ENCODE measurements at places on chromosomes 1 and 21.

- no peak for DNase-seq
Measured at GRCh38 chr1:206657751-206658150, 22.4 kb downstream of the DYRK3 start.

- DNase-seq = no peak
Measured at GRCh38 chr1:70993798-70994197, 53.8 kb downstream of the PTGER3 start.

DNA sequence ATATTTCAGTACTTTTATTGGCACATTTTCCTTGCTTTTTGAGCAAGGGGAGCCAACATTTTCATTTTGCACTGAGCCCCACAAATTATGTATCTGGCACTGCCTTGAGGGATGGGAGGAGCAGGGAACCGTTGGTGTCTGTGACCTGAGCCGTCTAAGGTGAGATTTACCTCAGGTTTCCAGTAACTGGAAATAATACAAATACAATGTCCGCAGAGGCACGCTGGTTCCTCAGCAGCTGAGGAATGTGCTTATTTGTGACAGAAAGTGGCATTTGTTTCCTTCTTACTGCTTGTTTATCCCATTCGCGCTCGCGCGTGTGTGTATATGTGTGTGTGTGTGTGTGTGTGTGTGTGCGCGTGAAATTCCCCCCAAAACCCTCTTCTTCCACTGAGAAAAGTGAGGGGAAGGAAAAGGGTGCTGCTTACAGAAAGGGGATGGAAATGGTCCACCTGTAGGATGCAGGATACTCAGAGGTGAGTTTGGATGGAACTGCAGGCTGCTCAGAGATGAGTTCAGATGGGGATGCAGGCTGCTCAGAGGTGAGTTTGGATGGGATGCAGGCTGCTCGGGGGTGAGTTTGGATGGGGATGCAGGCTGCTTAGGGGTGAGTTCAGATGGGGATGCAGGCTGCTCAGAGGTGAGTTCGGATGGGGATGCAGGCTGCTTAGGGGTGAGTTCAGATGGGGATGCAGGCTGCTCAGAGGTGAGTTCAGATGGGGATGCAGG, 30.2 kb upstream of the SLAMF1 start:
- DNase-seq = no peak

DNA sequence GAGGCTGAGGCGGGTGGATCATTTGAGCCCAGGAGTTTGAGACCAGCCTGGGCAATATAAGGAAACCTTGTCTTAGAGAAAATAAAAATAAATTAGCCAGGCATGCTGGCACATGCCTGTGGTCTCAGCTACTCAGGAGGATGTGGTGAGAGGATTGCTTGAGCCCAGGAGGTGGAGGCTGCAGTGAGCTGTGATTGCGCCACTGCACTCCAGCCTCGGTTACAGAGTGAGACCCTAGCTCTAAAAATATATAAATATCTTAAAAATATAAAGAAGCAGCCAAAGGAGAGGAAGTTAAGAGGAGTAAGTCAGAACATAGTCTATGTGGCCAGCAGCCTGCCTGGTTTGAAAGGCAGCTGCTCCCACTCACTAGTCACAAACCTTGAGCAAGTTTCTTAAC, 4.5 kb upstream of the IL10RB start:
- DNase-seq = no peak

- DNase-seq = no peak
Measured at GRCh38 chr1:230188826-230189225, 121.8 kb downstream of the GALNT2 start.

GRCh38 chr1:43431676-43432075, 22.1 kb downstream of the HYI start:
- DNase-seq = no peak

GRCh38 chr21:21085206-21085605, 87.0 kb downstream of the NCAM2 start:
- DNase-seq = no peak

DNA sequence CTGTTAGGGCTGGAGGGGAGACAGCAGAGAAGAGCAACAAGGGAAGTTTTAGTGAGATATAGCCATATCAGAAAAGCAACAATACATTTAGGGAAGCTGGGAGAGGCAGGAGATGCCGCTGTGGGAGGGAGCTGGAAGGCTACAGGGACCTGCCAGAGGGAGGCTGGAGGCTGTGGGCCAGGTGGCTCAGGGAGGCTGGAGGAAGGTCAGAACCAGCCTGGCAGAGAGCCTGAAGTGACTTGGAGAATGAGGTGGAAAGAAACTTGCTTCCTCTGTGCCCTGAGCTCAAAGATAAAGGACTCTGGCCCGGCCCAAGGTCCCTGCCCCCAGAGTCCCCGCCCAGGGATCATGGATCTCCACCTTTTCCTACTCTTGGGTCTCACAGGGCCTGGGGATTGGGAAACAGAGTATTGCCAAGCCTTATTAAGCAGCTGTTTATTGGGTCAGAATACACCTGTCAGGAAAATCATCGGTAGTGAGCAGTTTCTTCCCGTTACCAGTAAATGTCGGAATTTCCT, 85.9 kb downstream of the KIF26B start:
- no peak for DNase-seq

GRCh38 chr1:118990513-118991152, 2.5 kb upstream of the TBX15 start:
- DNase-seq = no peak
